ENCODE measurements at places on chromosomes 13 and 19. TPM values are rescaled to one million over a fixed set of nuclear protein-coding genes. Genes with fewer than 3 reads are reported as not detected.

DNA sequence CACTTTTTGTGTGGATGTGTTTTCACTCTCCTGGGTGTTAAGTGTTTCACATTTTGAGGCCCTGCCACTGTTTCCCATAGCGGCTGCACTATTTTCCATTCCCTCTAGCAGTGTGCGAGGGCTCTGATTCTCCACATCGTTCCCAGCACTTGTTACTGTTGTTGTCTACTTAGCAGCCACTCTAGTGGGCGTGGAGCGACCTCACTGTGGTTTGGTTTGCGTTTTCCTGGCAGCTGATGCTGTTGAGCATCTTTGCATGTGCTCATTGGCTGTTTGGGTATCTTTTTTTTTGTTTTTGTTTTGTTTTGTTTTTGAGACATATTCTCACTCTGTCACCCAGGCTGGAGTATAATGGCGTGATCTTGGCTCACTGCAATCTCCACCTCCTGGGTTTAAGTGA, 14.4 kb downstream of the NAXD start:
- no peak for DNase-seq

DNA sequence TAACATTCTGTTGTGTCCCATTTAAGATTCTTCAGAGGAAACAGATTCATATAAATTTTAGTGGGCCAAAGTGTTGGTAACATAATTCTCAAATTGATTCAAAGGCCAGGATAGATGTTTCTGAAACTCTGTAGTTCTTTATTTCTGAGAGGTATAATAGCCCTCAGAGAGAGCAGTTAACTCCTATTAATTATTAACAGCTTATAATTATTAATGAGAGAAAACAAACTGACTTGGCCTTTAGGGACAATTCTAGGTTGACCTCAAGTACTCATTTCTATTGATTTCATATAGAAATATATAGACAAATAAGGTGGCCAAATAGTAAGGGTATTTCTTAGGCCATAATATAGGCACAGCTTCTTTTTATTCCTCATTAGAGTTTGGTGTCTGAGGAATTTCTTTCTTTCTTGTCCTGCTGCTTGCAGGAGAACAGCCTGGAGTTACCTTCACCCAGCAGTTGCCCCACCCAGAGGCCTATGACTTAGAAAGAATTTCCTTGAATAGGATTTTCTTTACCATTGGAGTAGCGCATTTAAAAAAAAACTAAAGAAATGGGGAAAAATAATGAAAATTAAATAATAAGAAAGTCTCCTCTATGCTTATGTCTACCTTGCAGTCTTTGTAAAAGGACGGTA, 1430.1 kb upstream of the SPRY2 start:
- no peak for DNase-seq

DNA sequence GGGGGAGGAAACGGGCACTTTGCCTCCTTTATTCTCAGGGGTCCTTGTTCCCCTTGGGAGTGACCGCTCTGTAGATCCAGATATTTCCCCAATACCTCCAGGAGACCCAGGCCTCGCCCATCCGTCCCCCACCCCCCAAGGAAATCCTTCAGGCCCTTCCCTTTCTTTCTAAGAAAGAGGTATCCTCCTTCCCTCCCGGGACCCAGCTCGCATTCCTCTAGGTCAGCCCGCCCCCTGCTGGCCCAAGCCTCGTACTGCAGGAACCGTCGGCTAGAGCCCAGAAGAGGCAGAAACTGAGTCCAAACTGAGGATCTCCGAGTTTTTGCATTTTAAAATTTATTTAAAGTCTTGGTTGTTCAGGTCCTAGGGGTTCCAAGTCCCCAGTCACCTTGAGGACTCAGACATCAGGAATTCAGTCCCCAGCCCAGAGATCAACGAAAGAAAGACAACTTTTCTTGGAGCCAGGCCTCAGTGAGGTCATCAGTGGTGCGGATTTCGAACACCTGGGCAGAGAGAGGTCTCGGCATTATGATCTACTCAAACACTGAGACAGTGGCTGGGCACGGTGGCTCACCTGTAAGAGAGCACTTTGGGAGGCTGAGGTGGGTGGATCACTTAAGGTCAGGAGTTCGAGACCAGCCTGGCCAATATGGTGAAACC, 7.5 kb upstream of the LRFN1 start:
- peak; percentile 82 for DNase-seq

DNA sequence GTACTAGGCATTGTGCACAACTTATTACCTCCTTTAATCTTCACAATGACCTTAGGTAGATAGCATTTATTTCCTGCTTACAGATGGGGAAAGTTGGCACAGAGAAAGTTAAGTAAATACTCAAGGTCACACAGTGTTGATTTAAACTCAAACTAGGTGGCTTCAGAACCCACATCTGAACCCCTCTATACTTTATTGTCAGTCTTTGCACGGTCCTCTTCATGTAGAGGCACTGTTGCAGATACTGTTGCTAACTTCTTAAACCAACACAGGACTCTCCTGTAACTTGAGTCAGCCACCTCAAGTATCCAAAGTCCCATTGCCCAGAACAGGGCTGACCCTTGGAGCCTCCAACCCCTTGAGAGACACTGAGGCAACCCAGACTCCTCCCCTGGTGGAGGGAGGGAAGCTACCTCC, 48.8 kb downstream of the FRY start:
- no peak for DNase-seq

DNA sequence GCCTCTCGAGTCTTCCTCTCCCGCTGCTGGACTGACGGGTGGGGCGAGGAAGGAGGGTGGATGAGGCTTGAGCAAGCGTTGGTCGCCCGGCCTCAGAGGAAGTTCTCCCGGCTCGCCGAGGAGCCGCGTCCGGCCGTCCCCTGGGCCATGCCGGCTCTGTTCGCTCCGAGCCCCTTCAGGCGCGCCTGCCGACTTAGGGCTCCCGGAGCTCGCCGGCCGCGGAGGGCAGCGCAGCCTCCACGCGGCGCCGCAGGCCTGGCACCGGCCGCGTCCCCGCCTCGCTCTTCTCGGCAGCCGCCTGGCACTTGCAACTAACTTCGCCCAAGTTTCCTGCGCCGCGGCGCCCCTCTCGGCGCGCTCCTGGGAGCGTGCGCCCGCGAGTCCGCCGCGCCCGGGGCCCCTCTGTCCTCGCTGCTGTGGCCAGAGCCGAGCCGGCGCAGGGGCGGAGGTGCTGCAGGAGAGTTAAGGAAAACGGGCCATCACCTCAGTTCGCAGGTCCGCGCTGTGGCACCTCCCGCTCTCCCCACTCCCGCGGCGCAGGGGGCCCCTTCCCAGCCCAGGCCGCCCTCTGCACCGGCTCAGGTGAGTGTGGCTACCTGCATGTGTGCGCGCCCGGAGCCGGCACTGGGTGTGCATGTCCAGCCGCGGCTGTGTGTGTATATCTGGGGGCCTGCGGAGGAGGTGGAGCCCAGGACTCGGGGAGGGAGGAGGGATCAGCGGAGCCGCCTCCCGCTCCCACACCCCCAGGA, 641 bp upstream of the SOX21 start:
- peak; percentile 34 for DNase-seq

GRCh38 chr19:18967358-18968146, 26.5 kb upstream of the HOMER3 start:
- peak; percentile 97 for DNase-seq

DNA sequence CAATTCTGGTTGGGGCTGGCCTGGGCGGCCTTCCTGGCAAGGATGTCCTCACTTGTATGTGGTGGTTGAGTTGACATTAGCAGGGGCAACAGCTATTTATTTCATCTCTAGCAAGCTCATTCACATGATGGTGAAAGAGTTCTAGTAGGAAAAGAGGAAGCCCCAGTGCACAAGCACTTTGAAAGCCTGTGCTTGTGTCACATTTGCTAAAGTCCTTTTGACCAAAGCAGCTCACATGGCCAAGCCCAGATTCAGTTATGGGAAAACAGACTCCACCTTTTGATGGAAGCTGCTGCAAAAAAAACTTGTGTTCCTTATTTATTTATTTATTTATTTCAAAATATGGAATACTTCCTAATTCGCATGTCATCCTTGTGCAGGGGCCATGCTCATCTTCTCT, 17.2 kb downstream of the GTF2F2 start:
- DNase-seq = no peak

- no peak for DNase-seq
These were observed 20.9 kb downstream of the KLHL26 start for GRCh38 chr19:18657590-18658365.

GRCh38 chr13:33213024-33213768, 72.4 kb downstream of the STARD13 start:
- DNase-seq = peak; percentile 68

DNA sequence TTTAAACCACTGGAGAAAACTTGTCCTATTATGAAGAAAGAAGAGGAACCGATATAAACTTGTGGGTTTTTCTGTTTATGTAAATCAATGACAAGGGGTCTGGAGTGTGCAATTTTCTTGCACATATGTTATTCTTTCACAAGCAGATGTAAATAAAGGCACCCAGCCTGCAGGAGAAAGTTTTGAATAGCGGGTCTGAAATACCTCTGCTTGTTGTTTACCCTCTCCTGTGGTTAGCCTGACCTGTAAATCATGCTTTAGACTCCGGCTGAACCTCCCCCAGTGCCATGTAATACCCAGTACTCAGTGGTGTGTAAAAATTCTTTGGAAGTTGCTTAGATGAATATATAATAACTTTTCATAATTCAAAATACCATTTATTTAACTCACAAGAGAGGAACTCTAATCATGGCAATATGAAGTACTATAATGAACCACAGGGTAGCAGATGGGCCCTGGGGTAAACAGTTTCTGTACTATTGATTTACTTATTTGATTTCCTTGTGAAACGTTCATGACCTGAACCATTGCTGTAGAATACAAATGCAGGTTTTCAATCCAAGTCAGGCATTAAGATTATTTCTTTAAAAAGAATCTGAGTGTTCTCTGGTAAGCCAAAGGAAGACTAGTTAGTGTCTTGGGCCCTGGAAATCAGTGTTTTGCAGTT, 245.1 kb downstream of the LMO7 start:
- no peak for DNase-seq

DNA sequence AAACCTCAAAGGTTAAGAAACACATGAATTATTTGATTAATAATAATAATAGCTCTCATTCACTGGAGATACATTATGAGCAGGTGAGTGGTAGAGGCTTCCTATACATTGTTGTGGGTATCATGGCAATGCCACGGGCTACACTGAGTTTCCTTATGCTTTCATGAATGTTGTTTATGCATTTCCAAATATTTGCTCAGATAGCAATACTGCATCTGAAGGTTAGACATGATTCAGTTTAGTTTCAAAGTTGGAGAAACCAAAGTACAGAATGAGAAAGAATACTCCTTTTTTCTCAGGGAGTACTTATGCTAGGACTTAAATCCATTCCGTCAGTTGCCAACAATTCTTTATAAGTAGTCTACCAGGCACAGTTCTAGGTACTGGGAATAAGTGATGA, 108.5 kb downstream of the FRY start:
- no peak for DNase-seq

DNA sequence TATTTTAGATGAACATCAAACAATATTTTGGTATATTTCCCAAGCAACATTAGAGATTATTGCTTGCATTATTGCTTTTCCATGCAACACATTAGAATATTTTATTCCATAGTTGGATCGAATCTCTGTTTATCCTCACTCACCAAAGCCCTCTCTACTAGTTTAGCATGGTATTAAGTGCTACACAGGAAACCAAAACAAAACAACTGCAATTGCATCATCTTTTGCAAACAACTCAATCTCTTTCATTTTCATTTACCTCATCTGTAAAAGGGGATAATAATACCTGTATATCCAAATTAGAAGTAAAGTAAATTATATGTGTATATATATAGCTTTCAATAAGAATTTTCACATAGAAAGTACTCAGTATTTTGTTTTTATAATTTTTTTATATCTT, 147.8 kb upstream of the PCDH9 start:
- no peak for DNase-seq

DNA sequence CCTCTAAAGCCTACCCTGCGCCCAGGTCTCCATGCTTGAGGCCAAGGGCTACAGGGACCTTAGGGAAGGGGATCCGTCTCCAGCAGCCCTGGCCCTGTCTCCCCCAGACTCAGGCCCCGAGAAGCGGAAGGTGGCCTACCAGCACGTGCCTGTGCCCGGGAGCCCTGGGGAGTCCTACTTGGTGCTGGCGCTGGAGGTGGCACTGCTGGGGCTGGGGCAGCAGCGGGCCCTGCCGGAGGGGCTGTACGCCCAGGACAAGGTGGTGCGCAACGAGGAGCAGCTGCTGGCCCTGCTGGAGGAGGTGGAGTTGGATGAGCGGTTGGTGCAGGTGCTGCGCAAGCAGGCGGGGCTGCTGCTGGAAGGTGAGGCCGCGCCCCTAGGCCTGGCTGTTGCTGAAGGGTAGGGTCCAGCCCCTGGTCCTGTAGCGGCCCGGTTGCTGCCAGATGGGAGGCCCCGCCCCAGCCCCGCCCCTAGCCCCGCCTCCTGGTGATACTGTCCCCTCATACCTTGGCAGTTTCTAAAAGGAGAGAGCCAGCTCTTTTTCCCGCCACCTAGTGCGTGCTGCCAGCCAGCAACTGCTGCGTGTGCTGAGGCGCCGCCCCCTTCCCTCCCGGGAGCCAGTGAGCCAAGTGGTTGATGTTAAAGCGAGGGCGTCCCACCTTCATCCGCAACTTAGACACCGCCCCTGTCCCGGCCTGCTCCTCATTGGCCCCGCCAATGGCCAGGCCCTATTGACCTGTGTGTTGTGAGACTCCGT, 22.6 kb downstream of the ZSWIM4 start:
- peak; percentile 85 for DNase-seq

GRCh38 chr13:40969169-40969901, 49.8 kb downstream of the ELF1 start:
- no peak for DNase-seq

DNA sequence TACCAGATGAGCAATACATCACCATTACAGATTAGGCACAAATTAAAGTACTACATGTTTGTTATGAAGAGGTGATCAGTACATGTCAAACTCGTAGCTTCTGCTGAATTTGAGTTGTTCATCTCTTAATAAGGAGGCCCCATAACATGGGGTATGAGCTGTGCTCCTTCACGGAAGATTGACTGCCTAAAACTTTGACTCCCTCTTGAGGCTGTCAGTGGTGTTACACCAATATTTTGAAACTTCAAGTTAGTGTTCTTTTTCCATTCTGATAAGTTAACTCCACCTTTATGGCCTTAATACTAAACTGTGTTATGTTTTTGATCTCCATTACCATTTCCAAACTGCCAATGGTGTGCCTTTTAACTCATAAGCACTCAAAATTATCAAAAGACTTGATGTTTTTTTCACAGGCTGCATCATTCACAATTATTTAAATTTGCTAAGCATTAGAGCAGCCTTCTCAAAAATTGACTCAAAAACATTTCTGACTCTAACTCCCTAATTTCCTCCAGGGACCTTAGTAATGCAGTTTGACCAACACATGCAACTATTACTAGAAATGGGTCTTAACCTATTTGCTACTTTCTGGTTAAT, 1591.5 kb downstream of the PCDH9 start:
- no peak for DNase-seq

DNA sequence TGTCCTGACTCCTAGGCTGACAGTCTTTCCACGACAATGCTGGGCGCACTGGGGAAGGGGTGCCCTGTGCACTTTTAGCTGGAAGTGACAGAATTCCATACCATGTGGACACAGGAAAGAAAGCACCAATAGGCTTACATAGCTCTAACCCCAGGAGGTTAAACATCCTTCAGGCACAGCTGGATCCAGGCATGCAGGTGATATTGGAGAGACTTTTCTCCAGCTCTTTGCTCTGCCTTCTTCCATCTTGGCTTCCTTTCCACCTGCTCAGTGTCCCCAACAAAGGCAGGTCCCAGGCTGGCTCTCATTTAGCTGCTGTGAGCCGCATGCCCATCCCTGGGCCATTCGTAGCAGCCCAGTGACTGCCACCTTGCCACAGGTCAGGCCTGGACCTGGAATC, 61.1 kb upstream of the LDLR start:
- no peak for DNase-seq

The LGALS14 gene
- total RNA-seq = not detected

The N4BP2L1 gene
- 16.0 TPM for total RNA-seq

The MYO9B gene
- total RNA-seq = 46.9 TPM

The SPIB gene
- not detected for total RNA-seq

The OR4F17 gene
- not detected for total RNA-seq

The ZNF253 gene
- total RNA-seq = 26.1 TPM

The TPTE2 gene
- total RNA-seq = not detected

The MBD3L5 gene
- total RNA-seq = not detected

All from thyroid gland (tissue), 4 donors.